ENCODE measurements at places on chromosomes 6 and 20. TPM values are rescaled to one million over a fixed set of nuclear protein-coding genes. Genes with fewer than 3 reads are reported as not detected.

Gene PSORS1C2
- total RNA-seq: not detected

Gene MCHR2
- total RNA-seq: 1.6 TPM

Gene VSTM2L
- 55.1 TPM for total RNA-seq

Gene GRM1
- 26.8 TPM for total RNA-seq

Gene PGM3
- total RNA-seq: 48.0 TPM

Gene MMUT
- total RNA-seq: 32.8 TPM

Gene RNF144B
- 6.0 TPM for total RNA-seq

Gene FERMT1
- 3.0 TPM for total RNA-seq

Gene LTB
- total RNA-seq: 0.46 TPM

Gene PI3
- total RNA-seq: not detected

Gene TSHZ2
- total RNA-seq: 22.1 TPM

Gene AARS2
- 11.8 TPM for total RNA-seq

Gene FAXC
- 44.8 TPM for total RNA-seq

Gene SLA2
- not detected for total RNA-seq

Gene OPRM1
- total RNA-seq: 56.7 TPM

Gene OR12D3
- not detected for total RNA-seq

Gene PPP1R11
- total RNA-seq: 29.3 TPM

Gene ABHD16B
- total RNA-seq: not detected

All from diencephalon (tissue), 1 donor.